ENCODE measurements at places on chromosomes 16 and 17.

DNA sequence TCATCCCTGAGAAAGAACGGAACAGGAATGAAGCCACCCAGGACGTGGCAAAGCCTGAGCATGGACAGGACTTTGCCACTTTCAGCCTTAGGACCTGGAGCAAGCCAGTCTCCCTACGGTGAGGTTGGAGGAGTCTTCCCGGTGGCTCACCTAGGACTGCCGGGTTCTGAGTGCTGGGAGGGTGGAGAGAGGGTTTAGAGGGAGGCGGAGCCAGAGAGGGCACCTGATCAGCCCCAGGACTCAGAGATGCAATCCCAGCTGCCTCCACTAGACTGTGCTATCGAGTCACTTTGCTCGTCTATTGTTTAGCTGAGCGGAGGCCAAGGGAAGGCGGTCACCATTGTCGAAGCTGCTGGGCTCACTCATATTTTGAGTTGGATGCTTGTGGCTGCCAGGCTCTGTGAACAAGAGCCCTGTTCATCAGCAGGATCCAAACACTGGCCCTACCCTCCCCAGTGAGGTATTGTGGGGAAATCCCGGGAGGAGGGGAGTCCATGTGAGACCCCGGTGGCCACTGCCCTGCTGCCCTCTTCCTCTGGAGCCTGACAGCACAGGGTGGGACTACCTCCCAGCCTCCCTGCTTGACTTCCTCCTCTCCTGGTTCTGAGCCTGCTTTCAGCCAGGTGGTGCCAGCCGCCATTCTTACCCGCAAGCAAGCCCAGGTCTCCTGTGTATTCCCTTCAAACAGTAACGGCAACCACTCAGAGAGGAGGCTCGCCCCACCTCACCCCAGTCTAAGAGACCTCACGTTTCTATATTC lies 7.0 kb downstream of the KRT14 start:
- peak; percentile 68 for DNase-seq

- peak; percentile 59 for DNase-seq
Observed at GRCh38 chr16:65754820-65755691, 611.4 kb upstream of the CDH5 start.

DNA sequence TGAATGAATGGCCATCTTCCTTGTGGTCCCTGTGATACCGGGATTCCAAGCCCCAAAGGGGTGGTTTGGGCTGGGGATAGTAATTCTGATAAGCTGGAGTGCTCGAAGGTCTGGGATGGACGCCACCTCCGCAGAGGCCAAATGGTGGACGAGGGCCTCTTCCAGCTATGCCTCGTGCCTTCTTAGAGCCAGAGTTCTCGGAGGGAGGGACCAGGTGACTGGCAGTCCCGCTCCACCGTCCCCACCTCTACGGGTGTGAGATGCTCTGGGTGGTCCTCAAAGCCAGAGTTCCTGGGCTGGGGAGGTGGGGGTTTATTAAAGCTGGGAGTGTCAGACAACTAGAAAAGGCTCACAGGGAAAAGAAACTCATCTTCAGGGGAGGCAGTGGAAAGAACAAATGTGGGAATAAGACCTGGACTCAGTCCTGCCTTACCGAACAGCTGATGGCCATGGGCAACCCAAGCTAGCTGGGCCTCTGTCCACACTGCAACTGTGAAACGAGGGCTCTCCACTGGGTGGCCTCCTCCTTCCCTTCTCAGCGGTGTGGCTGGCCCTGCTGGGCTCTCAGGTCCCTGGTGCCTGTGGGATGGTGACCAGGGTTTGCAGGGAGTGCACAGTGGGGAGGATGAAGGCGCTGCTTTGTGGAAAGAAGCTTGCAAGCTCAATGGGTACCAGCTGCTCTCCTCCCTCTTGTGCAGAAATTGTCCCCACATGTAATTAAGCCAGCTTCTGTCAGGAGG lies 75.2 kb downstream of the N4BP1 start:
- DNase-seq: no peak

DNA sequence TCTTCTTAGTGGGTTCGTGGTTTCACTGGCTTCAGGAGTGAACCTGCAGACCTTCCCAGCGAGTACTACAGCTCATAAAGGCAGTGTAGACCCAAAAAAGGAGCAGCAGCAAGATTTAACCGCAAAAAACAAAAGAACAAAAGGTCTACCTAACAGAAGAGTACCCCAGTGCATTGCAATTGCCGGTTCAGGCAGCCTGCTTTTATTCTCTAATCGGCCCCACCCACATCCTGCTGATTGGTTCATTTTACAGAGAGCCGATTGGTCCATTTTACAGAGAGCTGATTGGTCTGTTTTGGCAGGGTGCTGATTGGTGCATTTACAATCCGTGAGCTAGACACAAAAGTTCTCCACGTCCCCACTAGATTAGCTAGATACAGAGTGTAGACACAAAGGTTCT lies 2.0 kb upstream of the ARRB2 start:
- DNase-seq: no peak

DNA sequence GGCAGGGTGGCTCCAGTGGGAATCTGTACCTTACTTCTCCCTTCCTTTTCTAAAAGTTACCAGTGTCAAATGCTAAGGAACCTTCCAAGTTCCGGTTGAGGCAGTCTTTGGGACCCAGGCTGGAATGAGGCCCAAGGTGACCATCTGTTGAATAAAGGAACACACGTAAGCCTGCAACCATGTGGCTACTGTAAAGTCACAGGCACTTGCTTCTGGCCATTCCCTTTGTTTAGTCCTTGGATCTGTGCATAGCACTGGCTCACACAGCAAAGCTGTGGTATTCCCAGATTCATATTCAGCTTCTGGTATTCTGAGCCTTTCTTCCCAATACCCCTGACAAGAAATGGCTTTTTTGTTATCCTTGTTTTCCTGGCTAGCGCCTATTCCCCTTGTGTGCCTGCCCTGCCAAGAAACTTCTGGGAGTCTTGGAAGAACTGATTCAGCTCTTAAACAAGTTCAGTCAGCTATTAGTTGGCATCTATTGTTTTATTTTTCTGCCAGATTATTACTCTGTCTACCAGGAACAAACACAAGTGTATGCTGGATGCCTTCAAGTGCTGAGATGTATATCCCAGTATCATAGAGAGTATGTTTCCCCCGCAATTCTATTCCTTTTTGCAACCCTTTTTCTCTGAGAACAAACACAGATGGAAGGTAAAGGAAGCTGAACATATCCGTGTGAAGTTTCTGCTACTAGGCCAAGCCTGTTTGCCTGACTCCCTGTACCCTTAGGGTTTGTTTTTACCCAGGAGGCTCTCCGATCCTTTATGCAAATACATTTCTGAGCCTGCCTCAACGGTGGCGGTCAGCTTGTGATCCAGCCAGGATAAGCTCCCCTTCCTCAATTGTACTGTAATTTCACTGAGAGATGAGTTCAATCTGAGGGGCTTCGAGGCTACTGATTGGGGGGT lies 13.2 kb downstream of the TMEM238L start:
- DNase-seq: peak; percentile 72

DNA sequence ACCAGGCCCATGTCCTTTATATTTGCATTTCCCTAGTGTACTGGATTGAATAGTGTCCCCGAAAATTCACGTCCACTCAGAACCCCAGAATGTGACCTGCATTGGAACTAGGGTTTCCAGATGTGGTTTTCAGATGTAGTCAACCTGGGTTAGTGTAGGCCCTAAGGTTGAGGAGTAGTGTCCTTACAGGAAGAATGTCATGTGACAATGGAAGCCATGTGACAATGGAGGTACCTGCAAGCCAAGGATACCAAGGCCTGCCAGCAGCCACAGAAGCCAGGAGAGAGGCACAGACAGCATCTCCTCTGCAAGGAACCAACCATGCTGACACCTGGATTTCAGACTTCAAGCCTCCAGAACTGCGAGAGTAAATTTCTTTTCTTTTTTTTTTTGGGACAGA lies 5.2 kb upstream of the PRR15L start:
- no peak for DNase-seq

- no peak for DNase-seq
Observed at GRCh38 chr16:54890381-54890780, 40.3 kb upstream of the IRX5 start.

GRCh38 chr16:72889616-72890582 lies 158.0 kb downstream of the ZFHX3 start:
- DNase-seq: no peak

DNA sequence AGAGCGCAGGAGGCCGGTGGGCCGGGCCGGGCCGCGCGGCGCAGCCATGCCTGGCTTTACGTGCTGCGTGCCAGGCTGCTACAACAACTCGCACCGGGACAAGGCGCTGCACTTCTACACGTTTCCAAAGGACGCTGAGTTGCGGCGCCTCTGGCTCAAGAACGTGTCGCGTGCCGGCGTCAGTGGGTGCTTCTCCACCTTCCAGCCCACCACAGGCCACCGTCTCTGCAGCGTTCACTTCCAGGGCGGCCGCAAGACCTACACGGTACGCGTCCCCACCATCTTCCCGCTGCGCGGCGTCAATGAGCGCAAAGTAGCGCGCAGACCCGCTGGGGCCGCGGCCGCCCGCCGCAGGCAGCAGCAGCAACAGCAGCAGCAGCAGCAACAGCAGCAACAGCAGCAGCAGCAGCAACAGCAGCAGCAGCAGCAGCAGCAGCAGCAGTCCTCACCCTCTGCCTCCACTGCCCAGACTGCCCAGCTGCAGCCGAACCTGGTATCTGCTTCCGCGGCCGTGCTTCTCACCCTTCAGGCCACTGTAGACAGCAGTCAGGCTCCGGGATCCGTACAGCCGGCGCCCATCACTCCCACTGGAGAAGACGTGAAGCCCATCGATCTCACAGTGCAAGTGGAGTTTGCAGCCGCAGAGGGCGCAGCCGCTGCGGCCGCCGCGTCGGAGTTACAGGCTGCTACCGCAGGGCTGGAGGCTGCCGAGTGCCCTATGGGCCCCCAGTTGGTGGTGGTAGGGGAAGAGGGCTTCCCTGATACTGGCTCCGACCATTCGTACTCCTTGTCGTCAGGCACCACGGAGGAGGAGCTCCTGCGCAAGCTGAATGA lies 606 bp downstream of the THAP11 start:
- peak; percentile 58 for DNase-seq

GRCh38 chr17:42065201-42065600 lies 14.8 kb upstream of the C17orf113 start:
- DNase-seq: no peak

DNA sequence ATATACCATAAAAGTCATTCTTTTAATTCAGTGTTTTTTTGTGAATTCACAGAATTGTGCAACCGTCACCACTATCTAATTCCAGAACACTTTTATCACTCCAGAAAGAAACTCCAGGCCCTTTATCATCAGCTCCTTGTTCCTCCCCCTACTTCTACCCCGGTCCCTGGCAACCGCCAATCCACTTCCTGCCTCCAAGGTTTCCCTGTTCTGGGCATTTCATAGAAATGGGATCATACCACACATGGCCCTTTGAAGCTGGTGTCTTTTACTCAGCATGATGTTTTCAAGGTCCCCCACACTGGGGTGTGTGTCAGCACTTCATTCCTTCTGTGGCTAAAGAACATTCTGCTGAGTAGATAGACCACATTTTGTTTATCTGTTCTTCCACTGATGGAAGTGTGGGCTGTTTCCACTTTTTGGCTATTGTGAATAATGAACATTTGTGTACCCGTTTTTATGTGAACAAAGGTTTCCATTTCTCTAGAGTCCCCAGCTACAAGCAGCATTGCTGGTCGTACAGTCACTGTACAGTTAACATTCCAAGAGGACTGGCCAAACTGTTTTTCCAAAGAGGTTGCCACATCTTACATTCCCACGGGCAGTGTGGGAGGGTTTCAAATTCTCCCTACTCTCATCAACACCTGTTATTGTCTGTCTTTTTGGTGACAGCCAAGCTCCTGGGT lies 75.8 kb upstream of the ZNF469 start:
- no peak for DNase-seq

- DNase-seq: no peak
Observed at GRCh38 chr17:60102632-60103096, 23.9 kb upstream of the HEATR6 start.

DNA sequence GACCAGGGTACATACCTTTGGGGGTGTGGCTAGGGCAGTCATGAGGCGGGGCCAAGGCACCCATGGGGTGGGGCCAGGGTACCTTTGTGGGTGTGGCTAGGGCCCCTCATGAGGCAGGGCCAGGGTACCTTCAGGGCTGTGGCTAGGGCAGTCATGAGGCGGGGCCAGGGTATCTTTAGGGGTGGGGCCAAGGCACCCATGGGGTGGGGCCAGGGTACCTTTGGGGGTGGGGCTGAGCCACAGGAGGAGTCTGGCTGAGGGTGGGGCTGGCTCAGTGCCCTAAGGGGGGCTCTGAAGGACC lies 3.5 kb downstream of the GNG13 start:
- DNase-seq: no peak

DNA sequence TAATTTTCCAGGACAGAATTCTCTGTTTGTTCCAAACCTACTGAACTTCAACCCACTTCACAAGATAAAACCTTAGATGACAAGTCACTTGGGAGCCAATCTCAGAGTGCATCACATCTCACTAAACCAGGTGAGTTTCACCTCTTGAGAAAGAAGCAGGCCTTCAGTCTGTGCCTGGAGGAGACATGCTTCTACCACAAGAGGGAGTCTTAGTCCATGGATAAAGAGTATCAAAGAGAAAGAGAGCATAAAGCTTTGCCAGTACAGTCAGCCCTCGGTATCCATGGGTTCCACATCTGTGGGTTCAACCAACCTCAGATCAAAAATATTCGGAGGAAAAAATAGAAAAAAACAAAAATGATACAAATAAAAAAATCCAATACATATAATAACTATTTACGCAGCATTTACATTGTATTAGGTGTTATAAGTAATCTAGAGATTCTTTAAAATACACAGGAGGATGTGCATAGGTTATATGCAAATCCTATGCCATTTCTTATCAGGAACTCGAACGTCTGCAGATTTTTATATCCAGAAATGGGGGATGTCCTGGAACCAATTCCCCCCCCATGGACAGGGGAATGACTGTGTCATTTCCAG lies 37.7 kb downstream of the DUSP14 start:
- peak; percentile 52 for DNase-seq

- no peak for DNase-seq
Observed at GRCh38 chr16:53417011-53417410, 17.3 kb upstream of the RBL2 start.

DNA sequence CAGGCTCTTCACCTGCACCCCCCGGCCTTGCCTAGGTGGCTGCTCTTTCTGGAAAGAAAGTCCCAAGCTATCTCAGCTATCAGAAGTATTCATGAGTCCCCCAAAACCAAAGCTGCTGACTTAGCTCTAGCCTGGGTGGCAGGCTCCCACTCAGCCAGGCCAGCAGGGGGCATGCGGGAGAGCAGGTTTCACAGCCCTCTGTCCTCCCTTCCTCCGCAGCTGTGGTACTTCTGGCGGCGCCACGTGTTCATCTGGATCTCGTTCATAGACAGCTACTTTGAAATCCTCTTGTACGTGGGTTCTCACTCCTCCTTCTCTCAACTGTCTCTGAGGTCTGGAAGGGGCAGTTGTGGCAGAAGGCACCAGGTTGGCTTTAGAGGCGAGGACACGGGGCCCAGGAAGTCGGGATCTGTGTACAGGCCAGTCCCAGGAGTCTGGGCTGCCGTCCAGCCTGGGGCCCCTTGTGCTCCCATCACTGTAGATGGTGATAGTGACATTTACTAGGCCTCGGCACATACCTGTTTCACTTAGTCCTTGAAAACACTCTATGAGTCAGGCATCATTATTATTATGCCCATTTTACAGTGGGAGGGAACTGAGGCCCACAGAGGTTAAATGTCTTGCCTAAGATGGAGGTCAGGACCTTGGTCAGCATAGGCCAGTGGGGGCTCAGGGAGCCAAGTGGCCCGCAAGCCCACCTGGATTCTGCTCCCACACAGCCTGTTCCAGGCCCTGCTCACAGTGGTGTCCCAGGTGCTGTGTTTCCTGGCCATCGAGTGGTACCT lies 12.9 kb downstream of the TRPV2 start:
- DNase-seq: peak; percentile 43
